ELF-1 (cell line): ENCODE measurements at places on chromosomes 12 and 14.

DNA sequence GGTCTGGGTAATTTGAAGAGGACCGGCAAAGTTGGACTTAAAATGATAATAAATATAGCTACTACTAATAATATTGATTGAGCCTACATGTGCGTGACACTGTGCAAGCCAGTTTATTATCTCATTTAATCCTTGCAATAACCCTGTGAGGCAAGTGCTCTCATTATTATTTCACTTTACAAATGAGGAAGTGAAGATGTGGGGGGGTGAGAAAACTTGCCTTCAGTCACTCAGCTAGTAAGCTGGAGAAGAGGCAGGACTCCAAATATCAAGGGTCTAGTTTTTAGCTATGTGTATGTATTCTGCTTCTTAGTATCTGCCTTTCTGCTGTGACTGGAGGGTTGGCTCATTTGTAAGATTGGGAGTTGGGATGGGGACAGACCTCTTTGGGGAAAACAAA lies 39.2 kb downstream of the NPAS3 start:
- no peak for DNase-seq

- no peak for DNase-seq
These were observed 191.1 kb upstream of the PRICKLE1 start for GRCh38 chr12:42780671-42781070.

- DNase-seq = peak; percentile 66
These were observed 7.7 kb downstream of the AHNAK2 start for GRCh38 chr14:104970231-104971068.

GRCh38 chr12:44574586-44574985 lies 301.5 kb downstream of the NELL2 start:
- DNase-seq = no peak

GRCh38 chr12:113983777-113984448 lies 17.8 kb upstream of the RBM19 start:
- no peak for DNase-seq

DNA sequence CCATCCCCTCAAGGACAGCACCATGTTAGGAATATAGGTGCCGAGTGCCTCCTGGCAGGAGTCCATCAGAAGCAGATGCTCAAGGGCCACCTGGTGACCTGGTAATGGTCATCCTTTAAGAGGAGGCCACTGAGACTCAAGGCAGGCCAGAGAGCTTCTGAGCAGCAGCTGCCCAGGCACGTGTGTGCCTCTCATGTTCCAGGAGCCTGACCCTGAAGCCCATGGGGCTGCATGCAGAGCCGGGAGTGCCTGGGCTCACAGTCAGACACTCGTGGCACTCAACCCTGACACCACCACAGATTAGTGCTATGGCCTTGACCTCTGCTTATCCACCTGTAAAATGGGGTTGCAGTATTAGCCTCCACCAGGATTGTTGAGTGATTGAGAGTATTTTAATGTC lies 45.6 kb downstream of the C14orf132 start:
- DNase-seq = no peak

- peak; percentile 84 for DNase-seq
These were observed 8.2 kb downstream of the SPRYD3 start for GRCh38 chr12:53070877-53071492.

DNA sequence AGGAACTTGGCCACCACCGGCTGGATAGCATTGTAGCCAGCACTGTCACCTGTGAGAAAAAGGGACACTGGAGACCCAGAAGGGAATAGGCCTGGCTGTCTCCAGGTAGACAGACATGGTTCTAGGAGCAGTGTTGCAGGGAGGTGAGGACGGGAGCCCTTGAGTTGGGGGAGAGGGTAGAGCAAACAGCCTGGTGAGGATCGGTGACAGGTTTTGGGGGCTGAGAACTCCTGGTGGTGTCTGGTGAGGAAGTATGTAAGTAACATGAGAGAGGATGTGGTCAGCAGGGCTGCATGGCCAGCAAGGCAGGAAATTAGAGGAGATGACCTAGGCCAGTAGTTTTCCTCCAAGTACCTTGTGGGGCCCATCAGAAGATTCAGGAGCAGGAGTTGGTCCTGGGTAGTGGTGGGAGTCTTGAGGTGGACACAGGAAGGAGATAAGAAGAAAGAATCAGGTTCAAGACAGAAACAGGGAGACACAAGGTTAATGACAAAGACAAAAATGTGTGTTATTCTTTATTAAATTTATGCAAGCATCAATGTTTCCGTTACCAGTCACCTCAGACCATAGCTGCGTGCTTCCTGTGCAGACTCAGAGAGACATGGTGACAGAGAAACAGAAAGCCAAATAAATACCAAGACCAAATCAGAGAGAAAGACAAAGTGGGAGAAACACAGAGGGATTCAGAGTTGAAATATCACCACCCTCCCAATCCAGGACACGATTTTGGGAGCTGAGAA lies at the start of gene ARHGAP9:
Gene ARHGAP9 (minus strand): TSS at position 491 of the 740 bp plus-strand sequence. CDS start 460 bp downstream, at position 31.
- DNase-seq = no peak

DNA sequence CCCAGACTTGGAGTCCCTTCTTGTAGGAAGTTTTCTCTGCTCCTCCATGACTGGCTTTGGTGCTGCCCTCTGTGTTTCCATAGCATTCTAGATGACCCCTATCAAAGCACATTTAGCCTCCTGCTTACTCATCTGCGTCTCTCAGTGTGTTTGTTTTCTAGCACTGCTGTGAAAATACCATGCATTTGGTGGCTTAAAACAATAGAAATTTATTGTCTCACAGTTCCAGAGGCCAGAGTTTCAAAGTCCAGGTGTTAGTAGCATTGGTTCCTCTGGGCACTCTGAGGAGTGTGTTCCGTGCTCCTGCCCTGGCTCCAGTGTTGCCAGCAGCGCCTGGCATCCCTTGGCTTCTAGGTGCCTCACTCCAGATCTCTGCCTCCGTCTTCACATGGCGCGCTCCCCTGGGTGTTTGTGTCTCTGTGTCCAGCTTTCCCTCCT lies 86.1 kb downstream of the CACNA1C start:
- no peak for DNase-seq

DNA sequence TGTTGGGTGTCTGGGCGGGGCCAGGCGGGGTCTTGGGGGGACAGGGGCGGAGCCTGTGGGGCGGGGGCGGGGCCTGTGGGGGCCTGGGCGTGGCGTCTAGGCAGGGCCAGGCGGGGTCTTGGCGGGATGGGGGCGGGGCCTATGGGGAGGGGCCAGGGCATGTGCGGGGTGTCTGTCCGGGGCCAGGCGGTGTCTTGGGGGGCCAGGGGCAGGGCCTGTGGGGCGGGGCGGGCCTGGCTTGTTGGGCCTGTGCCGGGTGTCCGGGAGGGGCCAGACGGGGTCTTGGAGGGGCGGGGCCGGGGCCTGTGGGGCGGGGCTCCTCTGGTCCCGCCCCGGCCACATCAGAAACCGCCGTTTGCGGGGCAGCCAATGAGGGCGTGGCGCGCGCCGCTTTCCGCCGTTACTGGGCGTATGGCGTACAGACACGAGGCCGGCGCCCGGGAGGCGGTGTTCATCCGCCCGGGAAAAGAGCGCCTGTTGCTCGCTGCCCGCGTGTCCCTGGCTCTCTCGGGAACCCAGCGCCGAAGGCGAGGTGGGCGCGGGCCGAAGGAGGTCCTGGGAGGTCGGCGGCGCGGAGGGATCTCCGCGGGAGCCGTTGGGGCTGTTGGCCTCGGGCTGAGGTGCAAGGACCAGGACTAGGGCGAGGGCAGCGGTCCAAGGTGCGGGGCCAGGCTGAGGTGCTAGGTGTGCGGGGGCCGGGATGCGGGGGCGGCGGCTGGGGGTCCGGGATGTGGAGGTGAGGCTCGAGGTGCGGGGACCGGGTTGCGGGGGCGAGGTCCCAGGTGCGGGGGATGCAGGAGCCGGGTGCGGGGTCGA lies at the start of gene PIWIL1:
Gene PIWIL1 (plus strand): TSS at position 400 of the 816 bp plus-strand sequence. CDS start 4,705 bp downstream, outside the sequence.
- DNase-seq = peak; percentile 46

DNA sequence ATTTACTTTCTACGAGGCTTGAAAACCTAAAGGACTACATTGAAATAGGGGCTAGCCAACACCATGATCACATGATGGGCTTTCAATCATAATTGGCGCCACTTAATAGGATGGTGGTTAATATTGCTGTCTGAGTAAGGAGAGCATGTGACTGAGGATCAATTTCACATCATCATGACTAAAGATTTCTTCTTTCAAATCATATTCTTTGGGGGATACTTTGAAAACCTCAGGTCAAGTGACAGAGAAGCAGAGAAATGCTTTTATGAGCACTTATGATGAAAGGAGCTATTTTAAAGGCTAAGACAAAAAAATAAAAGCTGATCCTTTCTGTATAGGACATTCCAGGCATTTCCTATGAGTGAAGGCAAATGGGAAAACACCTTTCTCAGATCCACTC lies 42.9 kb upstream of the KRAS start:
- no peak for DNase-seq

- no peak for DNase-seq
These were observed 471.4 kb downstream of the ETNK1 start for GRCh38 chr12:23096321-23096720.

- peak; percentile 46 for DNase-seq
These were observed 264.2 kb downstream of the TMEM132C start for GRCh38 chr12:128531170-128531569.

DNA sequence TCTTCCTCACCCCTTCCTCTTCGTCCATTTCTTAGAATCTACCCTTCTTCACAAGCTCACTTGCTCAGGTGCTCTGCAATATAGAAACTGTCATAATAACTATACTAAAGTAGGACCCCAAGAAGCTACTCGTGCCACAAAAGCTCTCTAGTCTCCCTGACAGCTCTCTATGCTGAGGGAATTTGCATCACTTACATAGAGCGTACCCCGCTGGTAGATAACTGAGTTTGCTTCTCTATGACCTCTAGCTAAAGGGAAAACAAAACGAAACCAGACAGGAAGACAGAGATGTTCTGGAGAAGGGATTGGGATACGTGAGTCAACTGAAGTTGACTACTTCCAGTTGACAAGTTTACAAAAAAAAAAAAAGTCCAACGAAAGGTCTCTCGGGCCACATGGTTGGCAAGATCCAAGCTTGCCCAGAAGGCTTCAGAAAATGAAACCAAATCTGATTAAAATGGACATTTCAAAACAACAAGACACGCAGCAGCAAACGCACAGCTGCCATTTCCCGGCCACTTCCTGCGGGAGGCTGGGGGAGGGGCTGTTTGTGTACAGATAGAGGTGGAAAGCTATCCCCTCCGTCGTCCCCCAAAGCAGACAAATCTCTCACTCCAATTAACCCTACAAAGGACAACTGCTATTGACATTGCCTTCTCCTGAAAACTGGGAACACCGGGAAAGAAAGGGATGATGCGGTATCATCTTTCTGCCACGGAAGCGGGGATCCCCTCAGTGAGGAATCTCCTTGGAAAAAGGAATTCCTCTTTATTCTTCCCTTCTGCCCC lies 1.3 kb downstream of the BAZ2A start:
- peak; percentile 50 for DNase-seq

- no peak for DNase-seq
These were observed 212.3 kb downstream of the TMEM121 start for GRCh38 chr14:105738638-105739037.

- DNase-seq = no peak
These were observed 2.6 kb downstream of the TAS2R14 start for GRCh38 chr12:10936506-10936905.

DNA sequence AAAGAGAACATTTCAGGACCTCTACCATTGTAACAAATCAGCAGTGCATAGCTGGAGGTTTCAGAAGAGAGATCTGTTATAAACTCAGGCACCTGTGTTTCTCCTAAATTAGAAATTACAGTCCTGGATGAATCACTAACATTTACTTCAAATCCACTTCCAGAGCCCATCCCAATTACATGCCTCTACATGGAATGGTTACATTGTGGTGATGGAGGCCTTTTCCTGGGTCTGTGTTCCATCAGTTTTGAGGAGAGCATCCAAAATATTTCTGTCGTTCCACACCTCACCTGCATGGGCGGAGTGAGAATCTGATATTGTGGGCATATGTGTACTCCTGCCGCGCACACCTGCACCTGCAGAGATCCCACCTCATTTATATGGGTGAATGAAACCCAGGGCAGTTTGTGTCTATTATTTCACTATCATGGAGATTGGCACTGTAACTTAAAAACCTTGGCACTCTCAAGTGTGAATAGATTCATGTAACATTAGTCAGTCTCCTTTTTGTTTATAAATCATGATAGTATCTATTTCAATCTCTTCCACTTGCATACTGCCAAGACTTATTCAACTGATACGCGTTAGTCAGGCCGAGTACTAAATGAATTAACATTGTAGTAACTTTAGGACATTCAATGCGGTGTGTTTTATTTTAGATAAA lies 215.1 kb upstream of the FAR2 start:
- DNase-seq = no peak

DNA sequence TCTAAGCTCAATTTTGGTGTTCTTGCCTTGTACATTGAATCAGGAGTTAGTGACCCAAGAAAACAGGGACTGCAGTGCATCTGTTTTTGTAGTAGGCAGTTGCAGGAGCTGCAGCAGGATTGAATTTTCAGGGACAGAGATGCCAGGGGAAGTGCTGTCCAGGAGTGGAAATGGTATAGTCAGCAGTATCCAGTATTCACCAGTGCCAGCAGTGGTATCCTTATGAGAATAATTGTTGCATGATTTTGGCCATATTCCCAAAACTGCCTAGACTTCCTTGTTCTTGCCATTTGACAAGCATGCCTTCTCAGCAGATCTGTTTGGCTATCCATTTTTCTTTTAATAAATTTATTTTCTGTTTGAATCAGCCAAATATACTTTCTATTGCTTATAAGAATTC lies 18.6 kb upstream of the ABCD2 start:
- DNase-seq = no peak

- peak; percentile 57 for DNase-seq
These were observed 187.3 kb upstream of the RMST start for GRCh38 chr12:97275256-97275655.

DNA sequence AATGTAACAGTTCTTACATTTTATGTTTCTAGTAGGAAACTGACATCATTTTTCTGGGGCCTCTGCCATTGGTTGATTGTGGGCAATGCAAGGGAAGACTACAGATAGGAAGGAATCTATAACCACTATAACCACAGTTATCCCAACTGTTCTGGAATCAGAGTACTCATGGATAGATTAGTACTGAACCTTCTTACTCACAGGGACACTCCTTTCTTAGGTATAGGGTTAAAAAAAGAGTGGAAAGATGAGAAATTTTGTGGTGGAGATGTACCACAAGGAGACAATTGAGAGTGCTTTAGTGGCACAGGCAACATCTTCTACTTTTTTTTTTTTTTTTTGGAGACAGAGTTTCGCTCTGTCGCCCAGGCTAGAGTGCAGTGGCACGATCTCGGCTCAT lies 21.0 kb downstream of the TMEM116 start:
- no peak for DNase-seq

DNA sequence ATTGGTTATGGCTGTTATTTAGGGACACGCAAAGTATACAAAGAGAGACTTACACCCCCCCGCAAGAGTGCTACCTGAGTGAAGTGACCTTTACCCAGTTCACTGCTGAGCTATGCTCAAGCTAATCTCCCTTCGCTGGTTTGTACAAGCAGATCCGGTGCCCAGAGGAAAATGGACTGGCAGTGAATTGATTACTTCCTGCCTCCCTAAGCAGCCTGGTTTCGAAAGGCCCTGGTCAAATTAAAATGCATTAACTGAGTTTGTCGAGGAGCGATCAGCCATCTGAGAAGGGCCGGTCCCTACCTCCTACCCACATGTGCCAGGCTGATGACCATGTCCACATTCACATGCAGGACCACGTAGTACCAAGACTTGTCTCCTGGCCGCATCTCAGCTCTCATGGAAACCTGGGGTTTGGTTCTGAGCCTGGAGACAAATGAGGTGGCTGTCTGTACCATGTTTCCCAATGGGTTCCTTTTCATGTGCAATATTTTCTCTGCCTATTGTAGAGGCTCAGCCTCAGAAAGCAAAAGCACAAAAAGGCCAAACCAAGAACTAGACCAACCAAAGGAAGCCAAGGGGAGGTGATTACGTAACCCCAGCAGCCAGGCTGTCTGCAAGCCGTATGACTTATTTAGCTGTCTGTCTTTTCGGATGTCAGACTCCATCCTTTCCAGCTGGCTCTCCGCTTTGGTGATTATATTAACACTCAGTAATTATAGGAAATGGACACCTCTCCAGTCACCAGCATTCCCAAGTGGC lies 284.7 kb upstream of the PWP1 start:
- no peak for DNase-seq
